ENCODE measurements at places on chromosomes 2 and 18.

DNA sequence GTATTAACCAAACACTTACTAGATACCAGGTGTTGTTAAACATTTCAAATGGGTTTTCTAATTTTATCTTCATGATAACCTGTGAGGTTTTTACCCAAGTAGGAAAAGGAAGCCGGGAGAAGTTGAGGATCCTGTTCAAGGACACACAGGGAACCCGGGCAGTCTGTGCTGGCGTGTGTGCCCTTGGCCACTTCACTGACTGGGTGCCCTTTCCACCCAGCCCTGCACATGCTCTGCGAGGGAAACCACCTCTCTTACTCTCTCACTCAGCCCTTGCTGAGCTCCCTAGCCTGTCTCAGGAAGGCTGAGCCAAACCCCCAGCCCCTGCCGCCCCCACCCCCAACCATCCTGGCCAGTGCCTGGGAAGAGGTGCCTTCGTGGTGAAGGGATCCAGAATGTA, 51.8 kb downstream of the TEX44 start:
- DNase-seq, result no peak

- no peak for DNase-seq
These were observed 179.7 kb upstream of the ETAA1 start for GRCh38 chr2:67217398-67217797.

DNA sequence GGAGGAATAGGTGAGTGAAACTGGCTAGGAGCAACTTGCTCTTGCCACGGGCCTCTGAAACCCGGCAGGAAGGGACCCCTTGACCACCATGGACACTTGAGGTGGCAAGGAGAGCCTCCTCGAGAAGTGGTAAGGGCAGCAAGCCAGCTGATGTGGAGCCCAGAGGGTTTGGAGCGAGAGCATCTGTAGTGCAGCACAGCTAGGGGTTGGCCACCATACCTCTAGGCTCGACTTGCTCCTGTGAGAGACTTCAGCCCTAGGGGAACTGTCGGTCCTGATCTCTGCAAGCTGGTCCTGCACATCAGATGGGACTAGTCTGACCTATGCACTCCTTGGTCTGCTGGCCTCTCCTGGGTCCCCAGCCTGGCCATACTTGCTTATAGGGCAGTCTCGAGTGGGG, 158.4 kb downstream of the CCDC178 start:
- DNase-seq, result no peak

DNA sequence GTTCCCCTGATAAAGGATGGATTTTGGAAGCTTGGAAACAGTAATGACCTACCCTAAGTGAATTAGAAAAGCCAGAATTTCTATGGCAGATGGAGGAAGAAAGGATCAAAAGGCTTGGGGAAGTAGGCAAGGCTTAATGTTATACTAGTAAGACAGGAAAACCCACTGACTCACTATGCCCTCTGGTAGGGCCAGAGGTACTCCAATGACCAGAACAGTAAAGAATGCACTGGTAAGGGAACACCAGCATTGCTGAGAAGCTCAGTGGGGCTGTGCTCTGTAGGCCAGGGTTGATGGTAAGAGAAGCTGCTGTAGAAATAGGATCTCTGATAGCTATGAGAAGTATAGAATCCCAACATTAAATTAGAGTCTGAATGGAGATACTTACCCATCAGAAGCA, 126.4 kb downstream of the GFPT1 start:
- no peak for DNase-seq

- DNase-seq, result no peak
These were observed 191.4 kb downstream of the SPP2 start for GRCh38 chr2:234241656-234242458.

DNA sequence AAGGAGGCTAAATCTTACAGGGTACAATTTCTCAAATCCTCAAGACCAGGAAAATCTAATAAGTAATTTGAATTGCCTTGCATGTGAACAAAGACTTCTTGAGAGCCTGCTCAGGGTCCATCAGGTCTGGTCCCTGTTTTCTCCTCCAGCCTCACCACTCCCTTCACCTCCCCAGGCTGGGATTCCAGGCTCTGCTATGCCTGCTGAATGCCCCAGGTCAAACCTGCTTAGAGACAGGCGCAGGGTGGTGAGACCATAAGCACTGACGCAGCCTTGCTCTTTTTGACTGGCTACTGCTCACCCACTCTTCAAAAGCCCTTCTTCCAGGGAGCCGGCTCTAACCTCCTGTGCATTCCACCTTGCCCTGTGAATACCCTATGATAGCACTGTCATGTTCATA, 356.4 kb upstream of the ACVR2A start:
- no peak for DNase-seq

DNA sequence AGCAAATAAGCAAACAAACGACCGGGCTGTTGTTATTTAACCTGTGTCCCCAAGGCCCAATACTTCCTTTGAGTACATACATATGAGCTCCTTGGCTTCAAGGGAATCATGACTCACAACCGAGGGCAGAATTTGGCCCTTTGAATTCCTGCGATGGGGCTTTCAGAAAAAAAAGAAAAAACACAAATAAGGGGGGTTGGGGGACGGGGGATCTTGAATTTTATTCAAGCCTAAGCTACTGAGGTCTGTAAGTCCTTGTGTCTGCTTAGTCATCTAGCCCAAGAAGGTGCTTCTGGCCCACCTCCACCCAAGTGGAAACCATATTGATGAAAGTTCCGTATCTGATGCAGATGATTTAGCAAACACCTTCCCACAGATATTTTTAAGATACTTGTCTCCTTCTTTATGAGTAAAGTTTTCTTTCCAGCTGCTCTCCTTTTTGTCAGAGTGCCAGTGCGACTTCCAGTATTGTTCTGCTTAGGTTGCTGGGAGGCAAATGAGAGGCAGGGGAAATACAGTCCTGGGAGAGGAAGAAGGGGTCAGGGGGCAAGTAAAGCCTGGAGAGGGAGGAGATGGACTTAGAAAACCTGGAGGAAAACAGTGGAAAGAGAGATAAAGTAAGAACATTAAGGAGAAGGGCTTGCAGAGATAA, 169.6 kb downstream of the ZEB2 start:
- DNase-seq, result no peak

DNA sequence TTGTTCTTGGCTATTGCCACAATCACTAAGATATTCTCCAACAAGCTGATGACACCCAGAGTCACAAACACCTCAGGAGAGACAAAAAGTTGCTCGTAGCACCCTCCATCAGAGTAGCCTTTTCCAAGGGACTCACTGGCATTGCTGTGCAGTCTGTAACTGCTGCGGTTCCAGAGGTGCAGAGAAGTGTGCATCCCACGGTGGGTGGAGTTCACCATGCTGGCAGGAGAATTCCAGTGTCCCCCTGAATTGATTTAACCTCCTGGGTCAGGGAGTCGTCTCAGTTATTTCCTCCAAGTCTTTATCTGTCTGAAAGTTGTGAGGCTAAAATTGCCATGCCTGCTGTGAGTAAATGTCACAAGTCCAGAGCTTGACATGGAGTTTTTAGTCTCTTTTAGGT, 443 bp downstream of the MC4R start:
- no peak for DNase-seq

- no peak for DNase-seq
These were observed 185.6 kb downstream of the RTP5 start for GRCh38 chr2:242054881-242055801.
